ENCODE measurements at places on chromosomes 4 and X.

- DNase-seq = no peak
Measured at GRCh38 chr4:178556796-178557195, 1114.6 kb upstream of the AGA start.

GRCh38 chr4:158809611-158810486, 41.0 kb downstream of the FNIP2 start:
- peak; percentile 10 for DNase-seq

DNA sequence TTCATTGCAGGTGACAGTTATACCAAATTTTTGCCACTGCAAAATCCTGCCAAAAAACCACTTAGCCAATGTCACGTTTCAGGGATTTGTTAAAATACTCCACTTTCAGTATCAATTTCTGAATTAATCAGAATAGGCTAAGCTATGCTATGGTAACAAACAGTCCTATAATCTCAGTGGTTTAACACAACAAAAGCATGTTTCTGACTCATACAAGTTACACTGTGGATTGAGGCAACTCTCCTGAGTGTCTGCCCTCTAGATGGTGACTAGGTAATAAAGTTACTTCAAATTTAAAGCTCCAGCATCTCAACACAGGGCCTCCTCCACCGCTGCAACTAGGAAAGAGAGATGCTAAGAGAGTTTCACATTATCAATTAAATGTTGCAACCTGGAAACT, 23.0 kb upstream of the RADX start:
- DNase-seq = no peak

GRCh38 chr4:89299153-89299791, 8.3 kb downstream of the GPRIN3 start:
- DNase-seq = no peak

DNA sequence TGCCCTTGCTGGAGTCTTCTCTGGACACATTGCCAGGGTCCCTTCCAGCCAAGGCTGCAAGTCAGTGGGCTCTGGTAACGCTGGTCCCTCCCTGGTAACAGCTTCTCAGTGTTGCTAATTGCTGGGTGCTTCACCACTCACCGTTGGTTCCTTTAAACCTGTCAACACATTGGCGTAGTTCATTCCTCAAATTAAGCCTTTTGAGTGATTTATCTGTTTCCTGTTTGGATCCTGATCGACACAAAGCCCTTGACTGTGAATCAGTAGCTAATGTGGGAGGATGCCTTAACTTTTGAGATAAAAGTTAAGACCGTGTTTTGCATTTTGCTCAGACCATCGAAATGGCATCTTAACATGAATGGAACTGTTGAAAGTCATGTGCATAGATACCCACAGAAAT, 125.9 kb downstream of the AMELX start:
- DNase-seq = no peak

GRCh38 chr4:176053785-176054184, 11.9 kb upstream of the WDR17 start:
- no peak for DNase-seq

DNA sequence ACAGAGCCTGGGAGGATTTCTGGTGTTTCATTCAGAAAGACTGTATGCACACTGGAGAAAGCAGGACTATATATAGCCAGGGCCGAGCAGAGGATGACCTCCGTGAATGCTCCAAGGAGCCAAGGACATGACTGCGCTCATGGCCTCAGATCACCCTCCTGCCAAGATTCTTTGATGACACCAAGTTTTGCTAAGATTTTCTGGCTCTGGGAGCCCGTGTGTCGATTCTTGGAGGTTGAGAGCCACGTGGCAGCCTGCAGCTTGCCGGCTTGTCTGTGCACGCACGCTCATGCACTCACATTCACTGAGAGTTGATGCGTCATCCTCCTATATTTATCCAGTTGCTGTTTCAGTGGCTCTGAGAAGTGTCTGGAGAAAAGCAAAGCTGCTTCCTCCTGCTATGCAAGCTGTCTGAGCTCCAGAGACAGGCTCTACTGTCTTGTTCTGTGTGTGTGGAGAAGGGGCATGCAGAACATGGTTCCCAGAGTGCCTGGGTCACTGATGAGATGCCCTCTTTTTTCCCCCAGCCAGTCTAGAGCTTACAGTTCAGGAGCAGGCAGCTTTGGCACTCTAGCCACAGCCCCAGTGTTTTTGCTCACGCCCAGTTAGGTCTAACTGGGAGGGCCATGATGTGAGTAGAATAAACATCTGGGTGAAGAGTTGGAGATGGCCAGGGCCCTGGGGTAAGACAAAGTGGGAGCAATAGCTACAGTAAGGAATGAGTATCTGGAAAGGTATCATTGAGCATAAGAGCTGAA, 64.9 kb upstream of the SCOC start:
- no peak for DNase-seq

GRCh38 chrX:41960142-41960541, 36.8 kb upstream of the CASK start:
- DNase-seq = no peak

DNA sequence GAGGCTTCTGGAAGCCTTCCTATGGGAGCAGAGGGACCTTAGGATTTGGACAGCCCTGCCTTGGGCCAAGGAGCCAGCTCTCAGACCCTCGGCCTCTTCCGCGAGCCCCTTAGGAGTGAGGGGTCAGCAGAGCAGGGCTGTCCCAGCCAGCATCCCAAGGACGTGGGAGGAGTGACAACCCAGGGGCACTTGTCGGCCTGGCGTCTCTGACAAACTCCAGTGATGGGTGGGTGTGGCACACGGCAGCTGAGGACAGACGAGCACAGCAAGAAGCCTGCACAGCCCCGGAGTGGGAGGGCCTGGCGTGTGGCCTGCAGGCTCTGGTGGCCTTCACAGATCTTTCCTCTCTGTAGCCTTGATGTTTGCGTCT, 11.6 kb upstream of the TNIP2 start:
- DNase-seq = no peak

- no peak for DNase-seq
Measured at GRCh38 chr4:27594922-27595321, 734.3 kb downstream of the STIM2 start.

- DNase-seq = no peak
Measured at GRCh38 chrX:68651110-68651509, 3.6 kb downstream of the STARD8 start.

DNA sequence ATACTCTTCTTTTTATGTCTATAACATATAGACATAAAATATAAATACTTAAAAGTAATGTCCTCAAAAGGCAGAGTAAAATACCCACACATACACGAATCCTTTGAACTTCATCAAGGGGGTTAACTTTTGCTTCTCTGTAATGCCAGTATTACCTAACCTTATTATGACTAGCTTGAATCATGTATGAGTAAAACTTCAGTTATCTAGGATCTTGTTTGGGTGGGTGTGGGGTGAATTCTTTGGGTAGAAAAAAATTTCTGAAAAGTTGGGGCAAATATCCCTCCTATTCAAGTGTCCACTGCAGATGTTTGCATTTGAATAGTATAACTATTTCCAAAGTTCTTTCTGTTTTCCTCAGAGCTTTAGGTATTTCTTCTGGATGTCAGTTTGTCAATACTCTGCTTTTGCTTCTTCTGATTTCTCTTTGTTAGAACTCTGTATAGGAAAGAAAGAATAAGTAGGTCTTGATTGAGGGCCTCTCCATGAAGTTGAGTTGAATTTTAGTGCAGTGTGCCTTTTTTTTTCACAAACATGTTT, 173.8 kb downstream of the ADGRL3 start:
- no peak for DNase-seq

- no peak for DNase-seq
Measured at GRCh38 chr4:23779422-23779821, 110.4 kb downstream of the PPARGC1A start.

DNA sequence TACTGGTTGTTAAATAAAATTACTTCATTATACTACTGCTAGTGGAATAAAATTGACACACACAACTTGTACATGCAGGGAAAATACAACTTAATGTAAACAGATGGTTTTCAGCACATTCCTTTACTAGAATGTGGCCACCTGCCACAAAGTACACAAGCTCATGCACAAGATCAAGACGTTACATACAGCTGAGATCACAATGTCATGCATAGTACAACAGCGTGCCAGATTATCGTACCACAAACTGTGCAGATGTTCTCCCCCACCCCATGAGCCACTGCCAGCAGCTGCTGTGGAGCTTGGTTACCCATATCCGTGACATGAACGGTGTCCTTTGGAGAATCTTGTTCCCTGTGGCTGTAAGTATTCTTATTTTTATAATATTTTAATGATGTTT, 27.7 kb downstream of the FBXO8 start:
- no peak for DNase-seq

GRCh38 chr4:170278460-170278859, 188.7 kb upstream of the AADAT start:
- no peak for DNase-seq

GRCh38 chrX:47231167-47231566, 1.6 kb upstream of the USP11 start:
- DNase-seq = no peak

Data from SIG-M5 (cell line).